Stimulated activated CD4-positive, alpha-beta T cell treated with anti-CD3 and anti-CD28 coated beads, Interleukin-15, amount 100 ng/mL, for 1 hour (primary cell): ENCODE measurements at places on chromosomes 12 and 14.

- no peak for DNase-seq
These were observed at the start of gene SIX4 for GRCh38 chr14:60723907-60724618. Gene SIX4 (minus strand): TSS chr14:60724351. CDS start chr14:60724074, 277 bp downstream.

GRCh38 chr12:25677232-25677937 lies 124.3 kb upstream of the LMNTD1 start:
- DNase-seq: no peak

GRCh38 chr12:53825246-53826081 lies 73.7 kb upstream of the CISTR start:
- DNase-seq: no peak

GRCh38 chr12:53980104-53980801 lies 4.7 kb upstream of the HOXC10 start:
- no peak for DNase-seq

DNA sequence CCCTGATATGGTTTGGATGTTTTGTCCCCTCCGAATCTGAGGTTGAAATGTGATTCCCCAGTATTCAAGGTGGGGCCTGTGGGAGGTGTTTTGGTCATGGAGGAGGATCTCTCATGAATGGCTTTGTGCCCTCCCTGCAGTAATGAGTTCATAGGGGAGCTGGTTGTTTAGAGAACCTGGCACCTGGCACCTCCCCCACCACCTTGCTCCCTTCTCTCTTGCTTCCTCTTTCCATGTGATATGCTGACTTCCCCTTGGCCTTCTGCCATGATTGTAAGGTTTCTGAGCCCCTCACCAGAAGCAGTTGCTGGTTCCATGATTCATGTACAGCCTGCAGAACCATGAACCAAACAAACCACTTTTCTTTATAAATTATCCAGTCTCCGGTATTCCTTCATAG lies 32.6 kb downstream of the CD163L1 start:
- DNase-seq: no peak

GRCh38 chr14:41144370-41144769 lies 462.3 kb upstream of the LRFN5 start:
- DNase-seq: no peak

GRCh38 chr12:8453021-8453513 lies 2.7 kb upstream of the CLEC6A start:
- DNase-seq: no peak

DNA sequence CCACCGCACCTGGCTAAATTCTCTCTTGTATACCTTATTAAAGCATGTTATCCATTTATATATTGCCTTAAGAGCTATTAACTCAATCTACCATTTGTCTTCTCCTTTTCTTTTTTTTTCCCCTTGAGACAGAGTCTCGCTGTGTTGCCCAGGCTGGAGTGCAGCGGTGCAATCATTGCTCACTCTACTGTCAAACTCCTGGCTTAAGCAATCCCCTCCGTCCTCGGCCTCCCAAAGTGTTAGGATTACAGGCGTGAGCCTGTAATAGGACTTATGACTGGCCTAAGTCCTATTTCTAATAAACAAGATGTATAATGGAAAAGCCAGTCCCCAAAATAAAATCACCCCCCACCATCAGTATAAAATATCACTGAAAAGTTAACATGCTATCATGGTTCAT lies 14.4 kb downstream of the SNX6 start:
- DNase-seq: no peak

DNA sequence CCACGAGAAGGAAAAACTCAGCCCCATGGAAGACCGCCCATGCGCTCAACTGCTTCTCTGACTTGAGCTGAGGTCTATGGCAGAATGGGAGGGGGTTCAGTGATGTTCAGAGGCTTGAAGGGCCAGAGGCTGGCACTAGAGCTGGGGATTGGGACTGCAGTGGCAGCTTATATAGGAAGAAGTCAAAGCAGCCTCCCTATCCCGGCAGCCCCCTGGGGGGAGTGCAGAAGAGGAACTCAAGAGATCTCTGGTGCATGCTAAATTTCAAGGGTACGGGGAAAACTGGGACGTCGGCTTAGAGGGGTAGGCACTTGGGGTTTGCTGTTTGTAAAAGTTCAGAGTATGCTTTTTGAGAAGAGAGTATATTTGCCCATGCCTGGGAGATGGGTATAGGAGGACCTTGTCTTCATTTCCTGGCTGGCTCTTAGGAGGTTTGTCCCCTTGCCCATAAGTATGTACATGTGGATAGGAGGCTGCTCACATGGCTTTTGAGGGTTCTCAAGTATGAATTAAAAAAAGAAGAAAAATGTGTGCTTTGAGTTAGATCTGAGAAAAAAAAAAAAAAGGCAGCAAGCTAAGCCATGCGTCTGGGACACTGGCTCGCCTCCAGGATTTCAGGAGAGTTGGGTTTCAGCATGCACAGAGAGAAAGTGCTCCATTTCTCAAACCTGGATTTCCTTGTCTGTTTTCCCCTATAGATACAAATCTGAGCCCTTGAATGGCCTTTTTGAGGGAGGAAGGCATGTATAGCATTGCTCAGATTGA lies 3.2 kb upstream of the MEG3 start:
- no peak for DNase-seq

GRCh38 chr14:25250516-25250915 lies 200.6 kb upstream of the STXBP6 start:
- DNase-seq: no peak

GRCh38 chr12:31853520-31853919 lies 105.7 kb upstream of the RESF1 start:
- DNase-seq: no peak

DNA sequence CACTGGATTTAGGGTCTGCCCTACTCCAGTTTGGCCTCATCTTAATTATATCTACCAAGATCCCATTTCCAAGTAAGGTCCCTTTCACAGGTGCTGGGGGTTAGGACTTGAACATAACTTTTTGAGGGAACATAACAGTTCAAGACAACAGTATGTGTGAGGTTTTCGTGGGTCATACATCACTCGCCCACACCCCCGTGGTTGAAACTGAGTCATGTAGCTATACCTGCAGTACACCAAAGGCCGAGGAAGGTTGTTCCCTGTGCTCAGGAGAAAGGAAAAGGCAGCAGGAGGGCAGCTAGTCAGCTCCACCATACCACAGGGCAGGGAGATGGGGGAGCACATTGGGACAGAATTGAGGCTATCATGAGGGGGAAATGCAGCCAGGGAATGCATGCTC lies 167.0 kb downstream of the PPM1H start:
- no peak for DNase-seq

DNA sequence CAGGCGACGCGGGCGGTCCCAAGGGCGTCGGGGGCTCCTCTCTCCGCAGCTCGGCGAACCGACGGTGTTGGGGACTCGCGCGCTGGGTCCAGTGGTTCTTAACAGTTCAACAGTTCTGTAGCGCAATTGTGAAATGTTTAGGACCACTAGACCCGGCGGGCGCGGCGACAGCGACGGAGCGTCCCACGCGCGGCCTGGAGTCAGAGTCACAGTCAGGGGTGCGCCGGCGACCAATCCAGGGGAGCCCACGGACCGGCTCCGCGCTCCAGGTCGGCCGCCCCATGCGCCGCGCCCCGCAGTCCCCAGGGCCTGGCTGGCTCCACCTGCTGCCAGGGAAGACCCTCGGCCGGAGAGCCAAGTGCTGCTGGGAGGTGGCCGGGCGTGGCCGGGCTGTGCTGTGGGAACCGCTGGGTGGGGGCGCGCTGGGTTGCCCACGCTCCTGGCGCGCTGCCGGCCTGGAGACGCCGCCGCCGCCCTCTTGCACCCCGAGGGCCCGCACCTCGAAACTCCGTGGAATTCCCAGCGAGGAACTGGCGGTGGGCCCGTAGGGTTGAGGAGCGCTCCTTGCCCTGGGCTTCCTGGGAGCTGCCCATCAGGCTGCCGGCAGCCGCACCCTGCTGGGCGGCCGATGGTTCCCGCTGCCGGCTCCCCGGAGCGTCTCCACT lies 20.9 kb upstream of the KIF26A start:
- DNase-seq: no peak

DNA sequence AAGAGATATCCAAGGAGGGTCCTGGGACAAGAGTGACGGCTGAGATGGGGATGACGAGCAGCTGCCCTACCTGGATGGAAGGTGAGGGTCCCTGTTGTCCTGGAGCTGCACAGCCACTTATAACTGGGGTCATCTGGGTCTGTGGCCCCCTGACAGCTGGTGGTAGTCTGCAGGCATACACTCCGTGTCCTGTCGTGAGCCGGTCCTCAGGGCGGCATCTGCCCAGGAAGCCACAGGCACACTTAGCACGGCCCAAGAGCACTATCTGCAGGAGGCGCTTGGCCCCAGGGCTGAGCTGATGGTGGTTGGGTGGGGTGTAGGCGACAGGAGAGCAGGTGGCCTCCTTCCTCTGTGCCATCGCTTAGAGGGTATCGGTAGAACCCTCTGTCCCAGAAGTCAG lies 248.1 kb downstream of the CACNA1C start:
- DNase-seq: no peak

DNA sequence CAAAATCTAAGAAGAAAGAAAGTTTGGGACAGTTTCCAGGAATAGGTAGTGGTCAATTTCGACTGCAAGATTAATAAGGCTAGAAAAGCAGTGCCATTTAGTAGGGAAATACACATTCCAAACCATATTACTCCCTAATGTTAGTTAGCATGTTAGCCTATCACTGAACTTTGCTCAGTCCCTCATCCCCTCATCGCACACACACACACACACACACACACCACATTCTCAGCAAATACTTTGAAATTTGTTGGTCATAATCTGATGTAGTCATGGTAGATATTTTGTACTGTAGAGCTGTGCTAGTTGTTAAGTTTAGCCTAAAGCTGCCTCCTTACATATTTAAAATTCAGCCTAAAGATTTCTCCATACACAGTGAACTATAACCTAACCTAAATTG lies 64.0 kb downstream of the MYF5 start:
- DNase-seq: no peak

- DNase-seq: peak; percentile 47
These were observed 438.1 kb downstream of the FUT8 start for GRCh38 chr14:65850429-65851135.

DNA sequence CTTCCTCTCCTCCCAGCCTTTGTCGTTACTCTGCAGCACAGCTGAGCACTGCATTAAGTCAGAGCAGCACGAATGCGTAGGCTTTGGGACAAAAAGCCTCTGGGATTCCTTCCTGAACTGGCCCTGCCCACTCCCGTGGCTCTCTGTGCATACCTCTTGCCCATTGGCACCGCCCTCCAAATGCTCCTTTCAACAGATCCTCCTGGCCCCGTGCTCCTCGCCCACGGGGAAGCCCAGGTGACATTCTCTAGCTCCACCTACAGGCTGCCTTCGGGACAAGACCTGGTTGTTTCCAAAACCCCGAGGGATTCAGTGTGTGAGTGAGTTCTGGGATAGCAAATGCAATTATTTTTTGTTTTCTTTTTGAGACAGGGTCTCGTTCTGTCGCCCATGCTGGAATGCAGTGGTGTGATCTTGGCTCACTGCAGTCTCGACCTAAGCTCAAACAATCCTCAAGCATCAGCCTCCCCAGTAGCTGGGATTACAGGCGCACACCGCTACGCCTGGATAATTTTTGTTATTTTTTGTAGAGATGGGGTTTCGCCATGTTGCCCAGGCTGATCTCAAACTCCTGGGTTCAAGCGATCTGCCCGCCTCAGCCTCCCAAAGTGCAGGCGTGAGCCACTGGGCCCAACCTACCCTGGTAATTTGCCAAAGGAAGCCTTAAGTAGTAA lies 17.9 kb upstream of the TDRD9 start:
- DNase-seq: peak; percentile 50

DNA sequence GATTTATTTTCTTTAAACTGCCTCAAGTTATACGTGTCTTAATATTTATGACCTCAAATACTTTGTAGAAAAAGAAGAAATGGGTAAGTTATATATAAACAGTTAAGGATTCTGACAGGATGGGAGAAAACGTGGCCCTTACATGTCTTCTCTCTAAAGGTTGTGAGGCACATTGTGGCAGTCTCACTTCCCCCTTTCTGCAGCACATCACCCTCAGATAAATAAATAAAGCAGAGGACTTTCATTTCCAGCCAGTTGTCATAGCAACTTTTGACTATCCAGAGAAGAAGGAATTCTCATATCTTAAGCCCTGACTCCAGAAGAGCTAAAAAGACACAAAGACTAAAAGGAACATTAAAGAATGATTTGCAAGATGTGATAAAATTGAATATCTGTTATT lies 28.8 kb upstream of the CEP83 start:
- no peak for DNase-seq

- DNase-seq: no peak
These were observed 14.2 kb downstream of the ACSS3 start for GRCh38 chr12:81092053-81092452.

DNA sequence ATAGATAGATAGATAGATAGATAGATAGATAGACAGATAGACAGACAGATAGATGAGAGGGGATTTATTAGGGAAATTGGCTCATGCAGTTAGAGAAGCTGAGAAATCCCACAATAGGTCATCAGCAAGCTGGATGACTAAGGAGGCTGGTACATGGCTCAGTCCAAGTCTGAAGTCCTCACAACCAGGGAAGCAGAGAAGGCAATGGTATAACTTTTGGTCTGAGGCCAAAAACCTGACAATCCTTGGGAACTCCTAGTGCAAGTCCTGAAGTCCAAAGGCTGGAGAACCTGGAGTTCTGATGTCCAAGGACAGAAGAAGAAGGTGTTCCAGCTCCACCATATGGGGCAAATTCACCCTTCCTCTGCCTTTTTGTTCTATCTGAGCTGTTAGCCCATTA lies 517.6 kb upstream of the ATP2B1 start:
- DNase-seq: no peak

- DNase-seq: no peak
These were observed 5.4 kb downstream of the RPS6KL1 start for GRCh38 chr14:74917646-74918081.

- DNase-seq: no peak
These were observed 43.6 kb downstream of the LIN7A start for GRCh38 chr12:80894179-80894578.

DNA sequence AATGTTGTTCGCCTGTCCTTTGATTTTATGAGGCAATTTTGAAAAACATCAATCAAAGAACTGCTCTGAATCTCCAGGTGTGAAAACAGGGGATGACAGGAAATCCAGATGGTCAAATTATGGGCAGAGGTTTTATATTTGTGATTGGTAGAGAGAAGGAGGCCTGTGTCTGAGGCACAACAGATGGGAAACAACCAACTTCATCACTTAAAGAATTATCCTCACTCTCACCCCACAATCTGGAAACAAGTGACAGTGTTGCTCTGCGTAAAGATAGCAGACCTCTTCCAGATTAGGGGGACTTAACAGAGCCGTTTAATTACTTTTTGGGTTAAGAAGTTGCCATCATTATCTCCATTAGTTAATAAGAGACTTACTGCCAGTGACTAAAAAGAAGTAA lies 64.1 kb upstream of the EGLN3 start:
- no peak for DNase-seq

- DNase-seq: no peak
These were observed 35.3 kb downstream of the KICS2 start for GRCh38 chr12:64186789-64187188.

GRCh38 chr12:26361964-26362363 lies 166.6 kb downstream of the SSPN start:
- DNase-seq: no peak

GRCh38 chr14:77007183-77007974 lies 21.1 kb downstream of the IRF2BPL start:
- DNase-seq: no peak
